ENCODE measurements at places on chromosomes 12 and 14.

GRCh38 chr12:48775299-48775698 lies 13.6 kb downstream of the ADCY6 start:
- no peak for DNase-seq

DNA sequence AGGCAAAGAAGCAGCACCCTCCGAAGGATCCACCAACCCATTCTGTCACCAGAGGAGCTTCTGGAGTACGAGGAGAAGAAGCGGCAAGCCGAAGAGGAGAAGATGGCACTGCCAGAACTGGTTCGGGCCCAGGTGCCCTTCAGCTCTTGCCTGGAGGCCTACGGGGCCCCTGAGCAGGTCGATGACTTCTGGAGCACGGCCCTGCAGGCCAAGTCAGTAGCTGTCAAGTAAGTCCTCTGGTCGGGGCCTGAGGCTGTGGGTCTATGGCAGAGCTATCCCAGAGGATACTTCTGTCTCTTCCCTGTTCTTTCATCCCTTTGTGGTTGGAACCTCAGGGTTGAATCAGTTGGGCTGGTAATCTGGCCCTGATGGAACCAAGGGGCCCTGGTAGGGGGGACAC lies 5.9 kb upstream of the TPI1 start:
- no peak for DNase-seq

GRCh38 chr14:100701314-100701713 lies 25.4 kb upstream of the DLK1 start:
- DNase-seq = no peak

DNA sequence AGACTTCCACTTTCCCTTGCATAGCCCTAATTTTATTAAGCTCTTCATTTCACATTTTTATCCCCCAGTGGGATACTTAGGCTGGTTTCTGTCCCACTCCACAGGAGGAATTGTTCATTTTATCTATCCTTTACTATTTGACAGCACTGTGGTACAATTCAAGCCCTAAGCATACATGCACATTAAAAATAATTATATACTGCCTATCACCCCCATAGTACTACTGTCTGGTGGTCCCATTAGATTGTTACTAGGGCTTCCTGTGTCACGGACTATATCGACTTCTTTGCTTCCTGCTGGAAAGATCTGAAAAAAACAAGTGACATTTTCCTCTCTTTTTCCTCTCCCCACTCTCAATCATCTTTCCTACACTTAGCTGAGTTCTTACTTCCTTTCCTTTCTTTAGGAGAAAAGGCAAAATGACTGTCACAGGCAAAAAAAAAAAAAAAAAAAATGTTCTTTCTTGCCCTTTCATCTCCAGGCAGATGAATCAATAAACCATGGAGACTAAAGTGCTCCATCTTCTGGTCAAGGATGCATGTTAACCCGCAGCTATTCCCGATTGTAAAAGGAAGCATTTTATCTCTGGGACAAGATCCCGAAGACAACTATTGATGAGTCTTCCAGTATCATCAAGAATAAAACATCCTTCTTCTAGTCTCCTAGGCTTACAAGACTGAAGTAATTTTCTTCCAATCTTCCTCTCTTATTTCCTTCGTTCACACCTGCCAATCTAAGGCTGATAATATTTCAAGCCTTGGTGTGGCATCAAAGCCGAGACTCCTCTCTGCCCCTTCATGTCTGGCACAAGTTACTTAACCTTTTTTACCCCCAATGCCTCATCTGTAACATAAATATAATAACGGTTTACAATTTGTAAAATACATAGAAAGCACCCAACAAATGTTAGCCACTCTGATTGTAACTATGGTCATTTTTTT lies 94.4 kb upstream of the PLEKHG7 start:
- no peak for DNase-seq

GRCh38 chr12:69129564-69129963 lies 109.8 kb upstream of the CPSF6 start:
- DNase-seq = no peak

DNA sequence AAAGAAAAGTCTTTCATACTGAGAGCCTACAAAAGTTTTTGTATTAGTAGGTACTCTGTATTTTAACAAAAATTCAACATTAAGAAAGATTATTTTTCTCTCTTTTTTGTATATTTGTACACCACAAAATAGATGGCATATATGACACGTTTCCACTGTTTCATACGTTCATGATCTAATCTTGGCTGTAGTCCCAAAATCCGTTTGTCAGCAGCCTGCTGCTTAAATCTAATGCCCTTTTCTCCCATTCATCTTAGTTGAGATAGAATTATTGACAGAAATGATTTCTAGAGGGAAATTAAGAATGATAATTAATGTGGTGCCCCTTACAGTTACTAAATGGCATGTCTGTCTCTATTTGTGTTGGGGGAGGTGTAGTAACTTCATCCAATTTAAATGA lies 140.7 kb upstream of the NOVA1 start:
- no peak for DNase-seq

DNA sequence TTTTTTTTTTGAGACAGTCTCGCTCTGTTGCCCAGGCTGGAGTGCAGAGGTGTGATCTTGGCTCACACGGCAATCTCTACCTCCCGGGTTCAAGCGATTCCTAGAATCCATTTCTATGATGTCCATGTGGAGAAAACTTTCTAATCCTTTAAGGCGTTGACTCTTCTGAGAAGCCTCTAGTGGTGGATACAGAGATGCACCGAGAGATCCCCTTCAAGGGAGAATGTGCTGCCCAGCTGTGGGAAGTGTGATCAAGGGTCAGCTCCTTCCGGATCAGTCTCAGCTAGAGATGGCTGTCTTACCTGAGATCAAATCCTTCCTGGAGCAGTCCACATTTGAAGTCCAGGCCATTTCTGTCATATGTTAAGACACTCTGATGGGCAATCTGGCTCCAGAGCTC lies 92.7 kb upstream of the HECTD1 start:
- DNase-seq = no peak

DNA sequence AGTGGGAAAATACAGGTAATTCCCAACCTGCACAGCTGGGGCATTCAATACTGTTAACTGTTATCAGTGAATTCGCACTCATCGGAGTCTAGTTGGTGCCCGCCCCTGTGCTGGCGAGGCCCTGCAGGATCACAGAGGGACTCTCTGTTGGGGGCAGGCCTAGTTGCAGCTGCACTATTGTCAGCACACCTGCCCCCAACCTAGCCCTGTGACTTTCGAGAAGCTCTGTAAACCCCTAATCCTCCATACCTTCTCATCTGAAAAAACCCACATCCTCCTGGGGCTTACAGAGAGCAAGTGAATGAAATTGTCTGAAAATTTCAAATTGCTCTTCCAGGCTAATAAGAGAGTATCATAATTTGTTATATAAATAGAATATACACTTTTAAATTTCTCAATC lies 132.2 kb upstream of the NUDT4 start:
- DNase-seq = no peak

- no peak for DNase-seq
These were observed 15.7 kb downstream of the VPS37B start for GRCh38 chr12:122880155-122880667.

DNA sequence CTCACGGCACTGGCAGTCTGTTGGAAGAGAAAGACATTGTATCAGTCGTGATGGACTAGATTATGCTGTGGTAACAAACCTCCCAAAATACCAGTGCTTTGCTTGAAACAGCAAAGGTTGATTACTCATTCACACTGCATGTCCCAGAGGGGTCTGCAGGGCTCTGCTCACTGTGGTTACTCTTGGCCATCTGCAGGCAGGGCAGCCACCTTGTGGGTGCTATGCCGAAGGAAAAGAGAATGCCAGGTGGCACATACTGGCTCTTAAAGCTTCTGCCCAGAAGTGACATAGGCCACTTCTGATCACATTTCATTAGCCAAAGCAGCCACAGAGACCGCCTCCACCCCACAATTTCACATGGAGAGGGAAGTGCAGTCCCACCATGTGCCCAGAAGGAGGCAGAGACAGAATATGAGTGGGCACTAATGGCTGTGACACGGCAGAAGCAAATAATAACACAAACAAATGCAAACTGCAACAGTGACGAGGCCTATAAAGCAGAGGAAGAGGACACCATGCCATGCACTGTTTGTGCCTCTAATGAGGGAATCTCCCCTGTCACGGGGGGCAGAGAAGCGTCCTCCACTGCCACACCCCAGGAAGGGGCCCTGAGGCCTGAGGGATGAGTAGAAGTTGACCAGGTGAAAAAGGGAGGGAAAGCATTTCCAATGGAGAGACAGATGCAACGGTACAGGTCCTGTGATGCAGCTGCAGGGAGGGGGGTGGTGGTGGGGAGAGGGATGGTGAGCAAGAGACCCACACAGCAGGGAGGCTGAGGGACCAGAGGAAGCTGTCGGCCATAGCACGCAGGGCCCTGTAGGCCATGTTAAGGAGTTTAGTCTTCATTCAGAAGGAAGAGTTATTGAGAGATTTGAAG lies 51.7 kb upstream of the KICS2 start:
- DNase-seq = no peak

DNA sequence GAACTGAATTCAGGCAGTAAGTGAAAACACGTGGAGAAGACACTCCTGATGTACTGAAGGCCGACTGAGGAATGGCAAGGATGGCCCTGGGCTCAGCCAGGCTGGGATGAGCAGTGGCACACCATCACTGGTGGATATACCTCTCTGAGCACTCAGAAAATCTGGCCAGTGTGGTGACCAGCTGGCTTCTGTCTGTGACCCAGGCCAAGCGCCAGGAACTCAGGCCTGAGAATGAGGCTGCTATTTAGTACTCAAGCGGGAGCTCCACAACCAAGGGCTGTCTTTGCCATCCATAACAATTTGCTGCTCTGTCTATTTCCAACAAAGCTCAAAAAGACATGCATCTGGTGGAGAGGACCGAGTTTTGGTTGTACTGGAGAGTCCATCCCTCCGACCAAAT lies 586.3 kb downstream of the BCL11B start:
- DNase-seq = no peak

GRCh38 chr12:110256780-110257431 lies 24.1 kb upstream of the ATP2A2 start:
- DNase-seq = no peak

DNA sequence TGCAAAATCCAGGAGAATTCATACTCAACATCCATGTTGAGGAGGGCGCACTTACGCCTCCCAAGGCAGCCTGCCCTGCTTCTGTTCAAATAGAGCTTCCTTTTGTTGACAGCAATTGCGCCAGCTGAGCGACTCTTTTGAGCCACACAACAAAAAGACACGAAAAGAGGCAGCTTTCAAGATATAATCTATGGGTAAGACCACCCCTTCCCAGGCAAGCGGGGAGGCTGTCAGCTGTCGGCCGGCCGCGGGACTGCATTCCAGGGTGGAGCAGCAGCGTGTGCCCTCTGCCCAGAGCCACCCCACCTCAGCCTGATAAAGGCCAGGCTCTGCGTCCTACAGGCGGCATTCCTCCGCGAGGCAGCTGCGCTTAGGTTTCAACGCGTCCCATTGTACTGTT lies 15.8 kb upstream of the STAB2 start:
- no peak for DNase-seq

- no peak for DNase-seq
These were observed 18.5 kb upstream of the TBPL2 start for GRCh38 chr14:55458800-55459515.

DNA sequence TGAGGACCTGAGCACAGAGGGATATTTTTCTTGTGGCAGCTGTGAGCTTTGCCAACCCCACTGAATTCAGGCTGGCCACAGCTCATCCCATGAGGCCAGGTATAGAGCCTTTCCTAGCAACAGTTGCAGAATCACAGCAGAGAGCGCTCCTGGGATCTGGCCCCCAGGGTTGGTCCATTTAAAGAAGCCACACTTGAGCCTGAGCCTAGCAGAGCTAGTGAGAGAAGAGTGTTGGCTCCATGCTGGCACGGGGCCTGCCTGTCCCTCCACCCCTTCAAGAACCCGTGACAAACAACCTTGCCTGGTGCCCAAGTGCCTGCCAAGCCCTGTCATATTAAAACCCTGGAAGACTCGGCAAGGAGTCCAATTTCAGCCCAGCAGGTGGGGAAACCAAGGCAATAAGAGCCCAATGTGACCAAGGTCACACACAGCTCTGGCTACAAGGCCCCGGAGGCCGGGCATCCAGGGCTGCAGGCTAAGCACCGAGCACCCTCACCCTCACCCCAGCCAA lies 91.6 kb downstream of the LRRC74A start:
- DNase-seq = no peak

GRCh38 chr12:18703911-18704310 lies 33.9 kb downstream of the PLCZ1 start:
- no peak for DNase-seq

DNA sequence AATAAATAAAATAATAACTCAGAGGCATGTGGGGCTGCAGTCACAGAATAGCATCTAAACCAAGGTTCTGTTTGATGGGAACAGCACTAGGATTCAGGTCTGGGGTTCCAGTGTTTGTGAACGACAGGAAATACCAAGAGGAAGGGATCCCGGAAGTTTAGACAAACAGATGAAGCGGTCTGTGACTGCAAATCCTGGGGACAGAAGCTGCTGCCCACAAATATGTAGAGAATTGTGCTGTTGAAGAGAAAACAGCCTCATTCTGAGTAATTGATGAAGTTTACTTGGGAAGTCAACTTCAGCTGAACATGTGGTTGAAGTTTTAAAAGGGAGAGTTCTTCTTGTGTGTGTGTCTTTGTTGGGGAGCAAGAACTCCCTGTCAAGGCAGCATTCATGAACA lies 98.4 kb upstream of the TBX5 start:
- no peak for DNase-seq

DNA sequence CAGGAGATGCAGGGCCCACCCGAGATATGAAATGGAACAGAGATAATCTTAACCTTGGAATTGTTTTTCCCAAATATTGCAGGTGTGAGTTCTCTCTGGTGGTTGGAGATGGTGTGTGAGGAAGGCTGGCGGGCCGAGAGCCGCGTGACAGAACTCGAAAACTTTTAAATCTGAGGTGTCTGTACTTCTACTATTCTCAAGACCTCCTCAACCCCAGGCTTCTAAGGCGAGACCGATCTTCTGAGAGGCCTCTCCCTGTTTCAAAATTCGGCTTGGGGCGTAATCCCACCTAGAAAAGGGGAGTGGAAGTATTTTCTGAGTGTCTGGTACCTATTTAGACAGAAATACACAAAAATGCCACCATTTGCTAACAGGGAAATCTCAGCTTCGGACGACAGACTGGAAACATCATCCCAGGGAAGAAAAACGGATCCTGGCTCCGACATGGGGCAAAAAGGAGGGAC lies 611 bp downstream of the SARNP start:
- no peak for DNase-seq

DNA sequence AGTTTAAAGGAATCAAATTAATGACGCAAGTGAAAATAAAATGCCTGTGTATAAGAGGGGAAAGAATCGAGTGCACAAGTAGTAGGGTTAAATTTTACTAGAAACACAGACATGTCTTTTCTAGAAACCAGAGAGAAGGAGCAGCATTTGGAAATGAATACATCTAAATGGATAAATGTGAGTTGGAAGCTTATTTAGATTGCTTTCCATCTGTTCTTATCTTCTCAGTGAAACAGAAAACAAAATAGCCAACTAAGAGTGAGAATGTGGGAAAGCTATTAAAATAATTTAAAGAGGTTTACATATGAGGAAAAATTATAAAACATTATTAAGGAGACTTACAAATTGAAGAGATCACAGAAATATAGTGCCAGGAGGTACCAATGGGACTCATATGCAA lies 1818.9 kb upstream of the FLRT2 start:
- DNase-seq = no peak

DNA sequence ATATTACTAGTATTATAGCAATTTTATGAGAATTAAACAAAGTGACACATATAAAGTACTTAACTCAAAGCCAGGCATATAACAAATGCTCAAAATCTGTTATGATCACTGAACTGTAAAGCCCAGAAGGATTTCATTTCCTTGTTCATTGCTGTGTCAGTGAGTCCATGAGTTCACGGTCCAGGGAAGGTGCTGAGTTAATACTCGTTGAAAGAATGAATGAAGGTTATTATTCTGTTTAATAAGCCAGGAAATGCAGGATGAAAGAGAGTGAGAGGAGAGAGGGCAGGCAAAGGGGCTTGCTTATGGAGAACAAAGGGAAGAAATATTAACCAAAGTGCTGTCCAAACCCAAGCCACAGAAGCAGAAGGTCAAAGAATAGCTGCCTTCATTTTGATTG lies 40.2 kb upstream of the NT5DC3 start:
- no peak for DNase-seq

Measured in ureter (tissue), 1 donor.